ENCODE measurements at places on chromosomes 4 and X.

DNA sequence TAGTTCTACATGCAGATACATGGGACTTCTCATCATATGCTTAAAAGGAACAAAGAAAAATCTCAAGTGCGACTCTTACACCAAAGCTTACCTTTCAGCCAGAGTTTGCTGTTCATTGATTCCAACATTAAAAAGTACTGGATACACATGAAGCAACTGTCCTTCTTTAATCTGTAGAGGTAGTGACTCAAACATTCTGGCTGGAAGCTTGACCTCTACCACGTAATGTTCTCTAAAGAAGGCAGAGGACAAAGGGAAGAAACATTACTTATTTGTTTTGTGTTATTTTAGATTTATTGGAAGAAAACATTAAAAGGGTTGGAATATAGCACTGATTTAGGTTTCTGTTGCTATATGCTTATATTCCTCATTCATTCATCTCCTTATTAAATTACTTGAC, 476.1 kb downstream of the IL15 start:
- no peak for DNase-seq

DNA sequence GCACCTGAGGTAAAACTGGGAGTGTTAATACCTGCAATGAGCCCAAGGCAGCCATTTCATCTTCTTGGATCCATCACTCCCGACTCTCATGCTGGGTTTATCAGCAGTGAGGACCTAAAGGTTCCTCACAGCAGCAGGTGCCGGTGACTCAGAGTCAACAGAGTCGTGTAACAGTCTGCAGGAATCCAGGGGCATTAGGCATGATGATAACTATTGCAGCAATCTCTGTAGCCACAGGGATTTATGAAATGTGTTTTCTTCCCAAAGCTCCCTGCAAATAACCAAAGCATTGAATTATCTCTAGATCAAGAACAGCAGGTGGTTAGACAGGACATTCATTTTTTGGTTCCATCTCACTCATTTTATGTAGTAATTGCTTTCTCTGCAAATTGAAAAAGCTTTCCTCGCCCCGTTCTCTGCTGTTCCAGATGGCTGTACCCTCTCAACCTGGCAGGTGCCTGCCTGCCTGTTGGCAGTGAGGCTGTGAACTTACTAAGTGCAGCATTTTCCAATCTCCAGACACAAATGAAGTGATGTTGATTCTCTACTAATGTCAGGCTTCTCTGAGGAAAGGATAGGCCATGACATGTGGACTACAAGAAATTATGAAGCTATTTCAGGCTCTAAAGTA, 48.1 kb upstream of the TSPAN7 start:
- peak; percentile 41 for DNase-seq

GRCh38 chrX:132592880-132593279, 104.0 kb upstream of the MBNL3 start:
- peak; percentile 47 for DNase-seq

GRCh38 chr4:162852642-162853041, 314.0 kb downstream of the NAF1 start:
- peak; percentile 0 for DNase-seq

DNA sequence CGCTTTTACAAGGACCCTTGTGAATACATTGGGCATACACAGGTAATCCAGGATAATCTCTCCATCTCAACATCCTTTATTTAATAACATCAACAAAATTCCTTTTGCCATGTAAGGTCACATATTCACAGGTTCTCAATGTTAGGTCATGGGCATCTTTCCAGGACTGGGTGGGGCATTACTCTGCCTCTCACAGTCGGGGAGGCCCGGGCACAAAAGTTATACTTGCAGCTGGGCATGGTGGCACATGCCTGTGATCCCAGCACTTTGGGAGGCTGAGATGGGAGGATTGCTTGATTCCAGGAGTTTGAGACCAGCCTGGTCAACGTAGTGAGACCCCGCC, 93.7 kb upstream of the AP1S2 start:
- no peak for DNase-seq

- no peak for DNase-seq
These were observed 67.5 kb upstream of the CXCL13 start for GRCh38 chr4:77538144-77538543.

- no peak for DNase-seq
These were observed 45.1 kb downstream of the UGT2A2 start for GRCh38 chr4:69594382-69594781.

GRCh38 chr4:188008377-188008776, 12.8 kb downstream of the ZFP42 start:
- DNase-seq, result no peak

GRCh38 chrX:134548257-134549201, 88.6 kb downstream of the HPRT1 start:
- peak; percentile 1 for DNase-seq

GRCh38 chr4:119518230-119518892, 110.2 kb downstream of the PDE5A start:
- no peak for DNase-seq

Data from NCI-H1105 (cell line).